ENCODE measurements at places on chromosomes 4 and X.

DNA sequence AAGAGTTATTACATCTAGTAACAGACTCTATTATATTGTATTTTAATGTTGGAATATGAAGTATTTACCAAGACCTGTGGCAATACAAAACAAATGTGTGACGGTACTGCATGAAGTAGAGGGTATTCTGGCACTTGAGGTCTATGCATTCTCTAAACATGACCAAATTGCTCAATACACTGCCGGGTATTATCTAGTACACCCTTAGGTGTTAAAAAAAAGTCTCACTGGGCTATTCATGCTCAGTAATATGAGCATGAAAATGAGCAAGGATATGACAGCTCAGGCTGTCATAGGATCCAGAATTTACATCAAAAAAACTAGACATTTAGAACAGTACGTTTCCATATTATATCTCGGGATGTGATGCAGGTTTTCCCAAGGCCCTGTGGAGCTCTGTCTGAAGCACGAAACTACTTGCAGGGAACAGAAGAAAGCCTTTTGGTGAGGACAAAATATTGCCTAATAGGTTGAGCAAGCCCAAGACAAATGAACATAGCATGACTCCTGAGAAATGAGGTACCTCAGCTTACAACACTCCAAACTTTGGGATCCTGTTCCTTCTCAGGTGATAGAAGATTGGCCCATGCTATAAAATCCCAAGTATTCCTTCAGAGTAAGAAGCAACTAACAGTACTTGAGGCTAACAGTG, 74.1 kb upstream of the MAOA start:
- DNase-seq, result no peak

- DNase-seq, result no peak
Observed at GRCh38 chr4:138698641-138699040, 316.9 kb upstream of the NOCT start.

DNA sequence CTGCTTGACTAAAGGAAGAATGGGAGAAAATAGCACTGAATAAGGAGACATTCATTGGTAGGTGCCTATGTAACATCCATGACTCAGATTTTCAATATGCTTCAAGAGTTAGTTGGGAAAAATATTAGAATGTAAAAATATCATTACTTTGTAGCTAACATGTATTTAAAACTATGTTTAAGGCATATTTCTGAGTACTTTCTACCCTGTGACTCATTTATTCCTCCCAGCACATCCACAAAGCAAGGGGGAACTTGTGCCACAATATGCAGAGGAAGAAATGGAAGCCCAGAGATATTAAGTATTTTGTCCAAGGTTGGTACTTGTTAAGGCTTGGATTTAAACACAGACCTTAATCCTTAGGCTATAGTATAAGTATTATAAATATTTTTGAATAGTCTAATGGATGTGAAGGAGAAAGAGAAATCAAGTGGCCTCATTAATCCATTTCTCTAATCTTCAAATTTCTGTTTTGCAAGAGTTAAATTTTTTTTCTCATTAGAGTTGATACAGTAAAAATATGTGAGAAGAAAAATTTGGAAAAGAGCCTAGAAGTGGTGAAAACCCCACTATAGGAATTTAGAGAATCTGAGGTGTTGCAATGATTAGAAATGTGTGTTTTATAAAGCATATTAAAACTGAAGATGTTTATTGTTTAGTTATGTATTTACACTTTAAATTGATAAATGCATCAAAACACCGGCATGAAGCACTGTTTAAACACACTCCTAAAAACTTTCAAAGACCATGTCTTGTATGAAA, 149.3 kb upstream of the GYPA start:
- no peak for DNase-seq

DNA sequence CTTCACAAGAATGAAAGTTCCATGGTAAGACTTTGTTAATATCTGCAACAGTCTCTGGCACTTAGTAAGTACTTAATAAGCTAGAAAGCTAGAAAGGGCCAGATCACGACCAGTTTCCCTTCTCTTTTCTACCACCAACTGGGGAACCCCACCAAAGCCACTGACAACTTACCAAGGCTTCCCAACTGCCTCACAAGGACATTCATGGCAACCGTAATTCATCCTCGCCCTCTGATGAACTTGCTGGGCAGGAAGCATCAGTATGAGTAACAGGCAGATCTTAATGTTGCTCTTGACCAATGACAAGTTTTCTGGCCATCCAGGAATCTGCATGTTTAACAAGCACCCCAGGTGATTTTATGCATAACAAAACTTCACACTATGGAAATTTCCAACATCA, 23.2 kb upstream of the ZCCHC13 start:
- DNase-seq, result no peak

DNA sequence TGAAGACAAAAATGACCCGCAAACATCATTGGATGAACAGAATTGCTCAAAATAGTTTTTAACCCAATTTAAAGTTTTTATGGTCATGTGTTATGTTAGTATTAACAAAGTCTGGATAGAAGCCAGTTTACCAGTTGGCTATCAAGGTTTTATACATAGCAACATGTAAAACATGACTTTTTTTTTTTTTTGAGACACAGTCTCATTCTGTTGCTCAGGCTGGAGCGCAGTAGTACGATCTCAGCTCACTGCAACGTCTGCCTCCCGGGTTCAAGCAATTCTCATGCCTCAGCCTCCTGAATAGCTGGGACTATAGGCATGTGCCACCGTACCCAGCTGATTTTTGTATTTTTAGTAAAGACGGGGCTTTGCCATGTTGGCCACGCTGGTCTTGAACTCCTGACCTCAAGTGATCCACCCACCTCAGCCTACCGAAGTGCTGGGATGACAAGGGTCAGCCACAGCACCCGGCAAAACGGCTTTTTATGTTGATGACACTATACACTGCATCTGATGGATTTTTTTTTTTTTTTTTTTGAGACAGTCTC, 3.4 kb downstream of the SAT1 start:
- no peak for DNase-seq

GRCh38 chrX:124605511-124605910, 259.1 kb downstream of the SH2D1A start:
- no peak for DNase-seq

- DNase-seq, result no peak
Observed at GRCh38 chr4:189443341-189443740, 497.3 kb upstream of the FRG1 start.

GRCh38 chr4:15711762-15712161, 8.9 kb downstream of the BST1 start:
- no peak for DNase-seq

GRCh38 chr4:151808542-151808941, 47.7 kb upstream of the GATB start:
- no peak for DNase-seq

DNA sequence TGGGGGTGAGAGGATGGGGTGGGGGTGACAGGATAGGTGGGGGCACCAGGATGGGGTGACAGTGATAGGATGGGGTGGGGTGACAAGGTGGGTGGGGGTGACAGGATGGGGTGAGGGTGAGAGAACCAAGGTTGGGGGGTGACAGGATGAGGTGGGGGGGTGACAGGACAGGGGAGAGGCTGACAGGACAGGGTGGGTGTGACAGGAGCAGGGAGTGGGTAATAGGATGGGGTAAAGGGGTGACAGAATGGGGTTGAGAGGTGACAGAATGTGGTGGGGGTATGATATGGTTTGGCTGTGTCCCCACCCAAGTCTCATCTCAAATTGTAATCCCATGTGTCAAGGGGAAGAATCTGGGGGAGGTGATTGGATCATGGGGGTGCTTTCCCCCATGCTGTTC, 26.0 kb downstream of the RNF212 start:
- DNase-seq, result no peak

DNA sequence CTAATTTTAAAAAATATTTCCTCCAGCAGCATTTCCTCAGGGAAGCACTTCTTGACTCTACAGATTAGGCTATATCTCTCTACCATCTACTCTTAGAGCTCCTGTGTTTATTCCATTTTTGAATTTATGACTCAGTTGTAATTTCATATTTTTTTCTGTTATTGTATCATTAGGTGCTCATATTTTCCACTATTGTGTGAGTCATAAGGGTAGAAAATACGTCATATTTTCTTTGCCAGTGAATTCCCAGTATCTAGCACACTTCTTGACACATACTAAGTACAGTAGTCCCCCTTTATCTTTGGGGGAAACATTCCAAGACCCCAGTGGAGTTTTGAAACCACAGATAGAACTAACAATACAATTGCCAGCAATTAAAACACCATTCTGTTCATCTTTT, 431.2 kb downstream of the GASK1B start:
- DNase-seq, result no peak

DNA sequence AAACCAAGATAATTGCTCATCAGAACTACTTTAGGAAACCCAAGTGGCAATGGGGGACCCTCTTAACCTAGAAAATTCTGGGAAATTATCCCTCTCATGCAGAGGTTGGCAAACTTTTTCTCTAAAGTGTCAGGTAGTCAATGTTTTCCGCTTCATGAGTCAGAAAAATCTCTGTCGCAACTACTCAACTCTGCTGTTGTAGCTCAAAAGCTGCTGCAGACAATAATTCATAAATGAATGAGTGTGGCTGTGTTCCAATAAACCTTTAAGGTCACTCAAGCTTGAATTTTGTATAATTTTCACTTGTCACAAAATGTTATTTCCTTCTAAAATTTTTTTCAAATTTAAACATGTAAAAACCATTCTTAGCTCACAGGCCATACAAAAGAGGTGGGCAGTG, 193.4 kb upstream of the MID1 start:
- DNase-seq, result no peak

DNA sequence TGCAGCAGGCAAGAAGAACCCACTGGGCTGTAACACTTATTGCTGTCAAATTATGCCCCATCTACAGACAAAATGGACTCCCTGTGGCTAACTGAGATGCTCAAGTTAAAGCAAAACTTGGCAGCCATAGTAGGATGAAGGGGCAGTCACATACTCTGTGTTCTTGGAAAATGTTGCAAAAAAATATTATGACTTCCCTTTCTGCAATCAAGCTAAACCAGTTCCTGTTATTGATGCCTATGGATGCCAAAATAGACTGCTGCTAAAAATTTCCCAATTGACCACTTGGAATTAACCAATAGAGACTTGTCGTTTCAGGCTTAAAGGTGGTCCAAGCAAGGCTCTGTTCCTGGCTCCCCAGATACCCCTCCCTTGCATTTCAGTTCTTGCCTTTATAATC, 49.5 kb downstream of the IQCM start:
- DNase-seq, result no peak

DNA sequence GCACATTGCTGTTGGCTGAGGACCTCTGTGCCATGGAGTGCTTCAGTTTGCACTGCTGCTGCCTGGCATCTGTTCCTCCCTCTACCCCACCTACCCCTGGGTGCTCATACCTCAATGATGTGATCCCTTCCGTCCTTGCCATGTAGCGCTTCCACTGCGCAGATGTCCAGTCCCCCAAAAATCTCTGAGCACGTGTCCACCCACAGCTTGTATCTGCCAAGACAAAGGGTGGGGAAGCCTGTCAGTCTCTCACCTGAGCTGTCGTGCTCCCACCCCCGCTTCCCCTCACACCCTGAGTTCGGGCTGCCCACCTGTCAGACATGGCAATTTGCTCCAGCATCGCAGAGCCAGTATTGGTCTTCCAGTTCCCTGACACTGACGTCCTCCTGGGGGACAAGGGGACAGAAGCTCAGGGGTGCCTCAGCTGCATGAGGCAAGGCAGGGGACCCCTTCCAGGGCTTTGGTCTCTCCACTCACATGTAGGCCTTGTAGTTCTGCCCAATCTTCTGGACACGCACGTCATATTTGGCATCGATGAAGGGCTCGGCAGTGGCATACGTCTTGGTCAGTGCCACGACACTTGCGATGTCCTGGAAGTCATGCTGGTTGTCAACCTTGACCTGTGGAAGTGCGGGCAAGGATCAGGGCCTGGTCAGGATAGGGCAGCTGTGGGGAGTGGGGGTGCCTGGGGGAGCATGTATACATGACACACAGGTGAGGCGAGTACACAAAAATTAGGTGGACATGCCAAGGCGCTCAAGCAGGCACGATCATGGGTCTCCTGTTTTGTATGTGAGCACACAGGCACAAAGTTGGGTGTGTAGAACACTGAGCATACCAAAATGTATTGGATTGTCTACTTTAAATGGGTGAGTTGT, 6.0 kb upstream of the TIMP1 start:
- no peak for DNase-seq

- no peak for DNase-seq
Observed at GRCh38 chr4:110211007-110211769, 12.8 kb upstream of the ELOVL6 start.

GRCh38 chr4:108531461-108531860, 88.9 kb upstream of the RPL34 start:
- DNase-seq, result no peak

DNA sequence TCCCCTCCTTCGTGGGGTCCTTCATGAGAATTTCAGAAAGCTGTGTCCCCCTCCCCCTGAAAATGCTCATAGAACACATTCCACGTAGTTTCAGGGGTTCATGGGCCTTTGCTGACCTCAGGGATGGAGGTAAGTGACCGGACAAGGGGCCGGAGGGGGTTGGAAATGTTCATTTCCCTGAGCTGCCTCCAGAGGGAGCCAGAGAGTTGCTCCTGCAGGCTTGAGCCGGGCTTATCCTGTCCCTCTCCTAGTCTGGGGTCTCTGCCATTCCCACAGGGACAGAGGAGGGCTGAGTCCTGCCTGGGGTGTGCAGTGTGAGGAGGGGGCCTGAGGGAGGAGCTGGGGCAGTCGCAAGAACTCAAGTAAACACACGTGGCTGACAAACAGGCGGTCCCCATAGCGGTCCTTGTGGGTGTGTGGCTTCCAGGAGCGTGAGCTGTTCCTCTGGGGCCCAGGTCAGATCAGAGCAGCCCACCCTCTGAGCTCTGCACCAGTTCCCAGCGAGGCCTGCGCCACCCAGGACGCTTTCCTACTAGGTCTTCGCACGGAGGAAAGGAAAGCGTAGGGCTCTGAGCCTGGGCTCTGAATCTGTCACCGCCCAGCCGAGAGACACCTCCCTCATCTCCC, 62.5 kb downstream of the WFS1 start:
- DNase-seq, result no peak

DNA sequence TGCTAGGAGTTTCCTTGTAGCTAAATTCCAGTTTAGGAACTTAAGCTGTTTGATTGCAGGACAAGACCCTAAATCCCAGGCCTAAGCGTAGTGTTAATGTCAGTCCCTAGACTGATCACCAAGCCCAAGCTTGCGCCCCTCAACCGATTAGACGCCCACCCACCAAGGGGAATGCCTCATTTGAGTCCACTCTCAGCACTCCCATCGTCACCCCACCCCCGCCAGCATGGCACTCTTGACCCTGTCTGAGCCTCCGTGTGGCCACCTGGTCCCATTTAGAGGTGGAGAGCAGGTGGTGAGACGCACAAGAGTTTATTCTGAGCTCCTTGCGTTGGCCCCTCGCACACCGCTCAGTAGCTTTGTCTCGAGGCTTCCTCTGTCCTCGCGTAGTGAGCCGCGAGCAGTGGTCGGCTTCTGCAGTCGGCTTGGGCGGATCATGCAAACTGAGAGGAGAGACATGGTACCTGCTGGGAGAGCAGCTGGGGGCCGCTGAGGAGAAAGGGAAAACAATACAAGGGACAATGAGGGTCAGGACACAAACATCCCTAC, 48.5 kb upstream of the ZNF157 start:
- no peak for DNase-seq

GRCh38 chr4:169675825-169676224, 55.4 kb downstream of the CLCN3 start:
- no peak for DNase-seq

GRCh38 chr4:160877087-160877790, 1286.6 kb downstream of the FSTL5 start:
- DNase-seq, result no peak

- no peak for DNase-seq
Observed at GRCh38 chrX:37796805-37797204, 16.9 kb downstream of the CYBB start.
